ENCODE measurements at places on chromosomes 4 and X.

DNA sequence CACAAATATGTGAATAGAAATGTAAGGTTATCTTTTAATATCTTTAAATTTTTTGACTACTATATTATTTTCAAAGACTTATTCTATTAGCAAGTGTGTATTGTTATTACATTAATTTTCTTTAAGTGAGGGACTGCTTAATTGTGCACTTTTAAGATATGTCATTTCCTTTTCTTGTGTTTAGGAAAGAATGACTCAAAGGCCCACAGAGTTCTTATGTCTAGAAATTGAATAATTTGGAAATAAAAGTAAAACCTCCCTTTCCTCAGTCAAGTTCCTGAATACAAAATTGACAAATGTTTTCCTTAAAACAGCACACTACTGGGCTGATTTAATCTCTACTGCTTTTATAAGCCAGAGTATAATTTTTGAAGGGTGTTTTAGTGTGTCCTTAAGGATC, 169.7 kb downstream of the TMEM47 start:
- no peak for DNase-seq

GRCh38 chrX:85851418-85851817, 195.9 kb downstream of the CHM start:
- DNase-seq = no peak

DNA sequence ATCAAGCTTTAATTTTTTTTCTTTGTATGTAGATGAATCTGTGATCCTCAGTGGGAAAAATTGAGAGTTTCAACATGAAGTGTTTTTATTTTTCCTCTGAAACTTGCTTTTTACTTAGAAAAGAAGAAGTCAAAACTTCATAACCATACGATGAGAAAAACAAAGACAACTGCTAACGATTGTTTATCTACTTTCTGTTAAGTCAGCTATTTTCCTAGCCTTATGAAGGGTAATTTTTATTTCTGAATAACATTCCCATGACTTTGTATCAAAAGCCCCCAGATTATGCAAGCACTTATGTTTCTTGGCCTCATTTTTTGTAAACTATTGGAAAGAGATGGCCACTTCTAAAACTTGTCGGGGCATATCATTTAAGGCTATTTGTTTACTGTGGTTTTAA, 645.1 kb upstream of the PRKX start:
- no peak for DNase-seq

DNA sequence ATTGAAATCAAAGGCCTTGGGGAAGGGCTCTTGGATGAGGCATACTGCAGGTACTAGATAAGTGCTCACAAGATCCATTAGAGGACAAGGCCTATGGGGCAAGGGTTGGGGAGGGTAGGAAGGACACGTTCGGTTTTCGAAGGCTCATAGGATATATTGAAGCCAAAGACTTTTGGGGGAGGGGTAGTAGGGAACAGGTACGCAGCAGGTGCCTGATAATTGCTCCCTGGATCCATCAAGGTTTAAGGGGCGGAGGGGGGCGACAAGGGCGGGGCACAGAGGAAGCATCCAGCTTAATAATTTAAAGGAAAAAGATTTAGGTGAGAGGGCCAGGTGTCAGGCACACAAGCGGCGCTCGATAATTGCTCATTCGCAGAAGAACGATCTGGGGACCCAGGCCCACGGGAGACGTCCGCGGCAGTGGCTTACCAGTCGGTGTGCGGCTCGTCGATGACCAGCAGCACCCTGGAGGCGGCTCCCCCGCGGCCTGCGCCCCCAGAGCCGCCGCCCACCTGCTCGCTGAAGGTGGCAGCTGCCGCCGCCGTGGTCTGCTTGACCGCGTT, 653 bp downstream of the SYN1 start:
- no peak for DNase-seq

GRCh38 chrX:101462892-101463291, 22.4 kb upstream of the ARMCX4 start:
- no peak for DNase-seq

GRCh38 chr4:75723163-75724065, 963 bp upstream of the USO1 start:
- no peak for DNase-seq

- no peak for DNase-seq
These were observed 16.1 kb downstream of the CLCN4 start for GRCh38 chrX:10172877-10173276.

DNA sequence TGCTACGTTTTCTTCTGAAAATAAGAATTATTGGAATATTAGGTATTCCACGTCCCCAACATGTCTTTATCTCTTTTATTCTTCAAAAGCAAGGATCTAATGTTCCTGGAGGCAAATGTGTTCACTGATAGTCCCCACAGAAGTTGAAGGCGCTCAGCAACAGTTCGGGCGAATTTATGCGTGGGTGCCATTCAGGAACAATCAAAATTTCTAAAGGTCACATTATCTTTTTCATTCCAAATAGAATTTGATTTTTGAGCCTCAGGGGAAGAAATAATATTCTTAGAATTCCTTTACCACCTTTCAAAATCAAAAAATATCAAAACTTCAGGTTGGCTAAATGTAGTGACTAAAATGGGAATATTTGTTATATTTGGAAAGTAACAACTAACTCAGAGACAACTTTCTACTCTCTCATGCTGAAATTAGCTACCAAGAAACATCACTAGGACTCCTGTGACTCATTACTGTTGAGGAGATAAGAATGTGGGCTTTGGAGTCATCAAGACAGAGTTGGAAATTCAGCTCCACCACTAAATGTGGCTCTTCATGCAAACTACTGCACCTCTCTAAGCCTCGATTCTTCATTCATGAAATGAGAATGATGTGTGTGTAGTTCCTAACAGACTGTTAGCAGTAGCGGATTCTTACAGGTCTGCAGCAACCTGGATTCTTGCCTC, 72.3 kb upstream of the KIT start:
- DNase-seq = no peak

GRCh38 chrX:123581586-123581985, 151.3 kb downstream of the THOC2 start:
- no peak for DNase-seq

- no peak for DNase-seq
These were observed 2394.2 kb upstream of the AGA start for GRCh38 chr4:179836179-179837075.

GRCh38 chrX:40104985-40105834, 7.5 kb upstream of the BCOR start:
- no peak for DNase-seq

- no peak for DNase-seq
These were observed 32.0 kb downstream of the ELF2 start for GRCh38 chr4:139144911-139145551.

- DNase-seq = no peak
These were observed 2.7 kb upstream of the PHKA1 start for GRCh38 chrX:72716766-72717165.

- no peak for DNase-seq
These were observed 104.7 kb upstream of the NOCT start for GRCh38 chr4:138910914-138911336.

GRCh38 chr4:25795566-25796454, 67.0 kb downstream of the SEL1L3 start:
- DNase-seq = no peak

- no peak for DNase-seq
These were observed 13.5 kb downstream of the PAGE4 start for GRCh38 chrX:49842621-49843020.

DNA sequence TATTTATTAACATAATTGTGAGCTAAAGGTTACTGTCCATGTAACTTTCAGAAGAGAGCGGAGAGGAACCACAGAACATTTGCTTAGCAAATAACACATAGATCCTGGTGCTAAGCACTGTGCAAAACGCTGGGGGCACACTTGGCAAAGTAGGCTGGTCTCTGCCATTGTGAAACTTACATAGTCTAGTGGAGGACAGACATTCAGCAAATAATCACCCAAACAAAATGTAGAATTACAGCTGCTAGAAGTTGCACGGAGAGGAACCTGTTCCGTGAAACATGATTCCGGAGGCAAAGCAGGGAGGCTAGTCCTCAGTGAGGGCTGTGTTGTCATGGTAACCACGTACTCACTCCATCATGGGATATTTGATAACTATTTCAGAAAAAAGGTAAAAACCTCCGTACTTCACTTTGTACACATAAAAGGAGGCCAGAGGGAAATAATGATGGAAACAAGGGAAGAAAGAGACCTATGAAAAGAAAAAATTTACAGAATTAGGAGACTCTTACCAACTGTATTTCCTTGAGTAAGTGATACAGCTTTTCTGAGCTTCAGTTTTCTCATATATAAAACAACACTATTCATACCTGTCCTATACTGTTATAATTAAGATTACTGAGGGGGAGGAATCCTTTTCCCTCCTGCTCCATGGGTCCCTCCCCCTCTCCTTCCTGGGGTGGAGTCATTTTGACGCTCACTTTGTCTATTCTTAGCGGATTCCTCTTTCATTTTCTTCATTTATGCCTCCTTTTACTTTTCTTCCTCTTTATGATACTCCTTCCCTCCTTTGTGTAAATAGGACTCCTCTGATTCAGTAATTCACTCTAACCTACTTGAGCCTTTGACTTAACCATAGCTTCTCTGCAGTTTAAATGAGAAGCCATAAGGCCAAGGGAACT, 825 bp upstream of the RASGEF1B start:
- no peak for DNase-seq

GRCh38 chr4:78644744-78645330, 93.3 kb downstream of the ANXA3 start:
- DNase-seq = no peak

- no peak for DNase-seq
These were observed 22.5 kb downstream of the HNRNPH2 start for GRCh38 chrX:101430457-101431078.

- DNase-seq = no peak
These were observed 193.4 kb downstream of the PRDM5 start for GRCh38 chr4:120728892-120729675.

DNA sequence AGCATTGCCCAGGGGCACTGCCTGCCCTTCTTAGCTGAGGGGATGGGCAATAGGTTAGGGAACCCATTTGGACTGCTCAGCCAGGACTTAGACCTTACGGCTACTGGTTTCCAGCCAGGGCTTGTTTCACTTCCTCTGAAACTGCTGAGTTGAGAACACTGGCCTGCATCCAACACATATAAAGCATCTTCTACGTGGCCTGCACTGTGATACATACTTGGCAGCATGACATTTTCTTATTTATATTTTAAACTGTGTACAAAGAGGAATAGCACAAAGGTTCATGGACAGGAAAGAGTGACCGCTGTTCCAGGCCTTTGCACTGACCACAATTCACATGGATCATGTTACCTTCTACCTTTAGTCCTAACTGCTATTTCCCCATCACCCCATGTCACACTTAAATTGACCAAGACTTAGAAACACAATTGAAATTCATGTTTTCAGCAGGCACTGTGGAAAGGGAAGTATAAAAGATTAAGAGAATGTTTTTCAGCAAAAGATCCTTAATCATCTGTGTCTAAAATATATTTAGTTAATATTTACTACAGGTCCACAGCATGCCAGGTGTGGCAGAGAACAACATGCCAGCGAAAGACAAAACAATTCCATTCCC, 43.7 kb downstream of the NLGN4X start:
- DNase-seq = no peak

- no peak for DNase-seq
These were observed 217.1 kb downstream of the ARAP2 start for GRCh38 chr4:36027203-36027602.

- no peak for DNase-seq
These were observed 306.5 kb upstream of the TECRL start for GRCh38 chr4:64715741-64716140.

DNA sequence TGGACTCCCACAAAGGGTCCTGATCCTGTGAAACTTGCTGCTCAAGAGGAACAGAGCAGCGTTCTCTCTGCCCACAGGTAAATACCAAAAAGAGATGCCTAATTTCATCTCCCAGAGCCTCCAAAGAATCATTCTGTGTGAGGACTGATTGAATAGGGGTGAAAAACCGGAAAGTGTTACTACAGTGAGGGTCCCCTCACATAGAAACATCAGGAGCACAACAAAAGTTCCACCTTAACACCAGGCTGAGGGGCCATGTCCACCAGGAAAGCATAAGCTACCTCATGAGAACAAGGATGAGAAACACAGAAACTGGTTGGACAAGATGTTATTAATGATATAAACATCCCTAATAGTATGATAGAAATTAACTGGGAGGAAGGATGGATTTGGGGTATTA, 140.9 kb downstream of the NWD2 start:
- DNase-seq = no peak

DNA sequence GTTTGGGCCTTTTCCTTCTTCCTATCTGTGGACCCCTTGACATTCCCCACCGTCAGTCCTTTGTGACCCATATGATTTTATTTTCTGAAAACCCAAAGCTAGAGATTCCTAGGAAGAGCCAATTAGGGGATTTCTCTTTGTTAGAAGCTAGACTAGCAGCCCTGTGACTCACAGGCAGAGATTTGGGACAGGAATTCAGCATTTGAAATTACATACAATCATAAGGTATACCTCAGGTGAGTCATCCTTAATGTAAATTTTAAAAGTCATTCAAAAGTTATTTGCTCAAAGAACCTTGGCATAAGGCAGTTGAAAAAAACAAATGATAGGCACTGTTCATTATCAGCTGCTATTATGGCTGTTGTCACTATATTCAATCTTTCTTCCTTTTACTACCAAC, 40.6 kb downstream of the USP26 start:
- no peak for DNase-seq

- no peak for DNase-seq
These were observed 26.5 kb upstream of the JADE1 start for GRCh38 chr4:128782875-128783614.

DNA sequence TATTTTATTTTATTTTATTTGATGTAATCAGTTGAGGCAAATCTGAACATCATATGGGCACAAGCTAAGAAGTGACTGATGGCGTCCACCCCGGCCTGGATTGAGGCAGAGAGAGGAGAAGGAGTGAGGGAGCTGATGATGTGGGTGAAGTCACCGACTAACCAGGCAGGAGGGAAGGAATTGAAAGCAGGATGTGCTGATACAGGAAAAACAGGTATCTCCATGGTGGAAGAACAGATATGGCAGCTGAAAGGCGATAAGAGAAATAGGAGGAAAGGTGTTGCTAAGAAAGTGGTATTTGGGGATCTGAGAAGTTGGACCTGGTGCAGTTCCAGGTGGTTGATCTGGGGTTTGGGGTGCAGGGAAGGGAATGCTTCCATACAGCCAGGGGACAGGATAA, 37.6 kb upstream of the GYPB start:
- DNase-seq = no peak

- no peak for DNase-seq
These were observed 43.9 kb upstream of the GPR50 start for GRCh38 chrX:151132531-151132930.

- DNase-seq = no peak
These were observed 72.2 kb upstream of the RBPJ start for GRCh38 chr4:26248647-26249046.

DNA sequence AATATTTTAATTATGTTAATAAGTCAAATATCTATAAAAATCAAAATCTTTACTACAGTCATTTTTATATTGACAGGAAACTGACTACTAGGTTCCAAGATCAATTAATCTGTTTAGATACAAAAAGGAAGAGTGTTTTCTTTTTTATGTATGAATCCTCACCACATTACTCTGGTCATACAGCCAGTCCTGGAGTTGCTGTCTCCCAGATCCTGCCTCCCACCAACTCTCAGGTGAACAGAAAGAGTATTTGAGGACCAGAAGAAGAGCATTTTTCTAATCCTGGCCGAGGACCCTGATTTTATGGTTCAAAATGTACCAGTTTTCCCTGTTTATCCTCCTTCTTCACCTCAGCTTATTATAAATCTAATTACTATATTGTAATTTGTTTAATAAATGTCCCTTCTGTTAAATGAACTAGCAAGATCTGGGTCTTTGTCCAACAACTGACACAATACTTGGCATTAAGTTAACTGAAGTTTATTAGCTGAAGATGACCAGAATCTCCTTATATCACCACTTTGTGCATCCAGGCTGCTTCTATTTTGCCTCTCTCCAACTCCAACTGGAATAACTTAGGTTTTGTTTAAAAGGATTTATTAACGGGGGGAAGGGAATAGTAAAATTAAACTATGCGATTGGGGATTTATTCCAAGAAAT, 224.4 kb upstream of the PCDH7 start:
- no peak for DNase-seq

Measured in stimulated activated CD4-positive, alpha-beta T cell treated with anti-CD3 and anti-CD28 coated beads, Interleukin-1b, Interleukin-23, amount 100 ng/mL, for 24 hours (primary cell).